CD4-positive, alpha-beta memory T cell (primary cell): ENCODE measurements at places on chromosomes 11 and 22. TPM values are rescaled to one million over a fixed set of nuclear protein-coding genes. Genes with fewer than 3 reads are reported as not detected.

PGAP2 gene
- 20.7 TPM for total RNA-seq

SLC37A2 gene
- 4.8 TPM for total RNA-seq

SOX6 gene
- total RNA-seq = not detected

UPB1 gene
- total RNA-seq = 1.4 TPM

SULT4A1 gene
- total RNA-seq = not detected

SAA4 gene
- not detected for total RNA-seq

OR52N1 gene
- total RNA-seq = not detected

LAYN gene
- not detected for total RNA-seq
